Kasumi-1 (cell line): ENCODE measurements at places on chromosomes 3 and 15.
A peak's percentile ranks its signal among the peaks of the same experiment; 100 is the strongest.

- no peak for DNase-seq
These were observed 95.0 kb downstream of the CD47 start for GRCh38 chr3:107995823-107996222.

DNA sequence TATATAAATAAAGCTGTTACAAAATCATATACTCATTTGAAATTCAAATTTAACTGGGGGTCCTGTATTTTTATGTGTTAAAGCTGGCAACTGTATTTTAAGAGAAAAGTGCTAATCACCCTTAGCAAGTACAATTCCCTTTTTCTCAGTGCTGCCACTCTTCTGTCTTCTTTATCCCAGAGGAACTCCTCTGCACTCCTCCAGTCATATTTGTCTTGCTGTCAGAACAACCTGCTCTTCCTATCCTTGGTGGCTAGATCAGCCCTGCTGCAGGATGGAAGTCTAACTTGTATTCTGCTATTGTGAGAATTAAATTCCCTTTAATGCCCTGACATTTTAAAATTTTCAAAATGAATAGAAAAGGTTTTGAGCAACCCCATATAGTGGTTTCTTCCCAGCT lies 123.9 kb upstream of the TNIK start:
- no peak for DNase-seq

DNA sequence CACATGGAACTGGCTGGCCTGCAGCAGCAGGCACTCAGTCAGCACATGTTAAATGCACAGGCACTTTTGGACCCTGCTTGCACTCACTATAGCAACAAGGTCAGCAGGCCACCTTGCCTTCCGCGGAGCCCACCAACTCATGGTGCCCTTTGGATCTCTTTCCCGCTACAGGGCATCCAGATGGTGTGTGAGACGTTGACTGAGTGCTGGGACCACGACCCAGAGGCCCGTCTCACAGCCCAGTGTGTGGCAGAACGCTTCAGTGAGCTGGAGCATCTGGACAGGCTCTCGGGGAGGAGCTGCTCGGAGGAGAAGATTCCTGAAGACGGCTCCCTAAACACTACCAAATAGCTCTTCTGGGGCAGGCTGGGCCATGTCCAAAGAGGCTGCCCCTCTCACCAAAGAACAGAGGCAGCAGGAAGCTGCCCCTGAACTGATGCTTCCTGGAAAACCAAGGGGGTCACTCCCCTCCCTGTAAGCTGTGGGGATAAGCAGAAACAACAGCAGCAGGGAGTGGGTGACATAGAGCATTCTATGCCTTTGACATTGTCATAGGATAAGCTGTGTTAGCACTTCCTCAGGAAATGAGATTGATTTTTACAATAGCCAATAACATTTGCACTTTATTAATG lies 85.0 kb downstream of the TGFBR2 start:
- no peak for DNase-seq

- DNase-seq = no peak
These were observed 62.6 kb downstream of the AKAP13 start for GRCh38 chr15:85443046-85443445.

DNA sequence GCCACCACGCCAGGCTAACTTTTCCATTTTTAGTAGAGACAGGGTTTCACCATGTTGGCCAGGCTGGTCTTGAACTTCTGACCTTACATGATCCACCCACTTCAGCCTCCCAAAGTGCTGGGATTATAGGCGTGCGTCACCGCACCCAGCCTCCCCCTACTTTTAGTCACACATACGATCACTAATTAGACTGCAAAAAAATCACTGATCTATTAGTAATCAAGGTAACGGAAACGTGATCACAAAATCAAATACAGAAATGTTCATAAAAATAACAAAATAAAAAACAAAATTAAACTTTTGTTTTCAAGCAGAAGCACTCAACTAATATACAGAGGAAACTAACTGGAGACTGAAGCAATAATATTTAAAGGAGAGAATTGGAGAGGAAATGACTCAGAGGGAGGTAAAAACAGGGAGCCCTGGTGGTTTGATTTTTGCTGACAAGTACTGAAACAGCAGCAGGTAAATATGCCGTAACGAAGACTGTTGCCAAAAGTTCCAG lies 4.6 kb downstream of the WDR53 start:
- peak; percentile 14 for DNase-seq

GRCh38 chr3:17077606-17078005 lies 192.9 kb downstream of the PLCL2 start:
- DNase-seq = no peak

DNA sequence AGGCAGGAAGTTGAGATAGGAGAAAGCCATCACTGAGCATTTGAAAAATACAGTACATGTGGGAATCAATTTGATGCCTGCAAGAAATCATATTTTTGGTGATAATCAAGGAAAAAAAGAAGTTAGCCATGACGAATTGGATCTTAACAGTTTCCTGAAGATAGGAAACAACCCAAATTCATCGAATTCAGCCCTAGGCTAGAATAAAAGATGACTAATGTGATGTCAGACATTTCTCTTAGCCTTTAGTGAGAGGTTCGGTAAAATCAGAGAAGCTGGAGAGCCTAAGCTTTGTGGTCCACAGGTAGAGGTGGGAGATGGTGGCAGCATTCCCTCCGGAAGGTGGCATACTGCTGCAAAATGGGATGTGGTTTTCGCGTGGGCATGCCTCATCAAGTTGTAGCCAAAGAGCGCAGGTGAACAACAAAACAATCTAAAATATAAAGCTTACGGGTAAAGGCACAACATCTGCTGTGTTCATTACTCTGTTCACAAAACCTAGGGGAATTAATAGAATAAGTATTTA lies 144.1 kb upstream of the ALCAM start:
- no peak for DNase-seq

DNA sequence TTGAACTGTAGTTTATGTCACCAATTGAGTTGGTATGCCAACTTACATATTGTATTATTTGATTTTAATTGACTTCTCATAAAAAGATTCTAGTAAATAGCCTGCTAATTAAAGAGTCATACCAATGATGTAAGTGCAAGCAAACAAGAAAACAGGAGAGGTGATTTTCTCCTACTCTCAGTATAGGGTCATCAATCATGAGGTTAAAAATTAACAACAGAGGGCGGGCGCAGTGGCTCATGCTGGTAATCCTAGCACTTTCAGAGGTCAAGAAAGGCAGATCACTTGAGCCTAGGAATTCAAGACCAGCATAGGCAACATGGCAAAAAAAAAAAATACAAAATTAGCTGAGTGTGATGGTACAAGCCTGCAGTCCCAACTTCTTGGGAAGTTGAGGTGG lies 108.7 kb downstream of the MYO9A start:
- no peak for DNase-seq

- DNase-seq = no peak
These were observed 309.1 kb upstream of the TLE3 start for GRCh38 chr15:70406617-70407335.

GRCh38 chr3:120095226-120095978 lies 1.2 kb upstream of the GSK3B start:
- DNase-seq = peak; percentile 71

GRCh38 chr15:64466408-64467141 lies 6.2 kb downstream of the ZNF609 start:
- no peak for DNase-seq

- DNase-seq = no peak
These were observed 8.4 kb downstream of the SOX2 start for GRCh38 chr3:181719991-181720680.

- no peak for DNase-seq
These were observed 102.9 kb downstream of the SEMA6D start for GRCh38 chr15:47820057-47820746.
